ENCODE measurements at places on chromosomes 7 and 10.

GRCh38 chr10:77159538-77160110 lies 478.0 kb downstream of the KCNMA1 start:
- H3K27ac ChIP-seq = no peak overlapping the region
- H3K4me3 ChIP-seq = no peak overlapping the region
- H3K27me3 ChIP-seq = no peaks in the 10 kb centered on the region
- DNase-seq = no peak
- no peaks in the 10 kb centered on the region for H3K4me1 ChIP-seq
- no peaks in the 10 kb centered on the region for H3K36me3 ChIP-seq

DNA sequence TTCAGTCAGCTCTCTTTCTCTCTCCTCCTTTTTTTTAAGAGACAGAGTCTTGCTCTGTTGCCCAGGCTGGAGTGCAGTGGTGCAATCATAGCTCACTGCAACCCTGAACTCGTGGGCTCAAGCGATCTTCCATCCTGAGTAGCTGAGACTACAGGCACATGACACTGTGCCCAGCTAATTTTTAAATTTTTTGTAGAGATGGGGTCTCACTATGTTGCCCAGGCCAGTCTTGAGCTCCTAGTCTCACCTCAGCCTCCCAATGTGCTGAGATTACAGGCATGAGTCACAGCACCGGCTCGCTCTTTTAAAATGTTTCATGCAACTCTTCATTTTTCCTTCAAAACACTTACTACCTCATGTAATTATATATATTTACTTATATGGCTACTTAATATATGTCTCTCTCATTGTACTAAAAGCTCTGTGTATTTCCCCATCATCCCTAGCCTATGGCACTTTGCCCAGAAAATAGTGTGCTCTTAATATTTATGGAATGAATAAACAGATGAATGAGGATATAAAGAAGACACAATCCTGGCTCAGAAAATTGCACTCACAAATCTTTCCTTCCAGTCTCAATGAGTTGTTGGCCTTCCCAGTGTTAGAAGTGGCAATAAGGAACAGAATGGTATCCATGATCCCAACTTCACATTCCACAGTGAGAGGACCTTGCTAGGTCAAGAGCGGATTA lies 33.9 kb downstream of the EBLN1 start:
- H3K4me1 ChIP-seq = no peaks in the 10 kb centered on the region
- peak; percentile 8 for DNase-seq
- H3K4me3 ChIP-seq = no peak overlapping the region
- no peak overlapping the region for H3K27ac ChIP-seq
- H3K36me3 ChIP-seq = 0 out of 2 replicates have a peak, but pooled peaks cover 6% of the 10 kb centered on the region

DNA sequence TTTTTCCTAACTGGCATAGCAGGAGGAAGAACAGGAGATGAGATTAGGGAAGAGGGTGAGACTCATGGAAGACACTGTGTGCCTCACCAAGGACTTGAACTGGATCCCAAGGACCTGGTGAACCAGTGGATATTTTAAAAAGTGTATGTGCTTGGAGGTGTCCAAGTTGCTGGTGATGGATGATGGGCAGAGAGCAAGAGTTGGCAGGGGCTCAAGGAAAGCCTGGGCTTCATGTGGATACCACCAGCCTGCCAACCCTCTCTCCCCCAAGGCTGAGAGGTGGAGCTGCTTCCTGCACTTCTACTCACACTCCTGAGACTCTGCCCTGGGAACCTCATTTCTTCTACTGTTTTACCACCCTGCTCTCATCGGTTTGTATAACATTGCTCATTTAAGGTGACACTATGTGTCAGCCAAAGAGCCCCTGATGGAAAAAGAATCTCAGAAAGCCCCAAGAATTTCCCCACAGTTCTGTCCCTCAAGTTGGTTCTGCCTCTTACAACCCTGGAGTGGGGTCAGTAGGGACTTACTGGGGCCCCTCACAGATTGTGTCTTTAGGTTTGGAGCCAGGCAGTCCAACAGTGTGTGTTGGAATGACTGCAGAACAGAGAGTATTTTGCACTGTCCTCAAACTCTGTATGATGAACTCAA lies 56.2 kb upstream of the PDCD4 start:
- no peaks in the 10 kb centered on the region for H3K4me1 ChIP-seq
- H3K27ac ChIP-seq = no peak overlapping the region
- H3K27me3 ChIP-seq = no peaks in the 10 kb centered on the region
- DNase-seq = no peak
- no peak overlapping the region for H3K4me3 ChIP-seq

DNA sequence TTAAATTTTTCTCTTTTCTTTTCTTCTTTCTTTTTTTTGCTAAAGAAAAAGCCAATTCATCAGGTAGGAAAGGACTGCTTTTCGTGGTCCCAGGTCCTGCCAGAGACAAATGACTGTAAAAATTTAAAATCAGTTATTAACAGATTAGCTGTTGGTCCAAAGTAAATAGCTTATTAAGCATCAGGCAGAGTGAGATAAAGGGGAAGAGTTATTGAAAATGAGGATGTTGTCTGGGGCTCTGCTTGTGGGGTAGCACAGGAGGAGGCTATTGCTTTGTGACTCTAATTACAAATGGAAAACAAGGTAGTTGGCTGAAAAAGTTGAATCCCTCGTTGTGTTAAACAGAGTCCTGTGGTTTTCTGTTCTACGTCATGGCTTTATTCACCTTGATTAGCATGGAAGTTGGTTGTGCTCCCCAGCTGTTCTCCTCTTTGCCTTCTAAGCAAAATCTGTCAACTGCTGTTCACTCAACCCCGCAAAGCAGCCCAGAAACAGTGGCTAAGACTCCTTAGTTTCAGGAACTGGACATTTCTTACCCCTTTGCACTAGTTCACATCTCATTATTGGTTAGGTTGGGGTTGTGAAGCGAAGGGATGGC lies 128.9 kb downstream of the SNX10 start:
- DNase-seq = no peak
- H3K36me3 ChIP-seq = no peaks in the 10 kb centered on the region
- no peak overlapping the region for H3K27ac ChIP-seq
- H3K4me1 ChIP-seq = peaks cover 19% of the 10 kb centered on the region

DNA sequence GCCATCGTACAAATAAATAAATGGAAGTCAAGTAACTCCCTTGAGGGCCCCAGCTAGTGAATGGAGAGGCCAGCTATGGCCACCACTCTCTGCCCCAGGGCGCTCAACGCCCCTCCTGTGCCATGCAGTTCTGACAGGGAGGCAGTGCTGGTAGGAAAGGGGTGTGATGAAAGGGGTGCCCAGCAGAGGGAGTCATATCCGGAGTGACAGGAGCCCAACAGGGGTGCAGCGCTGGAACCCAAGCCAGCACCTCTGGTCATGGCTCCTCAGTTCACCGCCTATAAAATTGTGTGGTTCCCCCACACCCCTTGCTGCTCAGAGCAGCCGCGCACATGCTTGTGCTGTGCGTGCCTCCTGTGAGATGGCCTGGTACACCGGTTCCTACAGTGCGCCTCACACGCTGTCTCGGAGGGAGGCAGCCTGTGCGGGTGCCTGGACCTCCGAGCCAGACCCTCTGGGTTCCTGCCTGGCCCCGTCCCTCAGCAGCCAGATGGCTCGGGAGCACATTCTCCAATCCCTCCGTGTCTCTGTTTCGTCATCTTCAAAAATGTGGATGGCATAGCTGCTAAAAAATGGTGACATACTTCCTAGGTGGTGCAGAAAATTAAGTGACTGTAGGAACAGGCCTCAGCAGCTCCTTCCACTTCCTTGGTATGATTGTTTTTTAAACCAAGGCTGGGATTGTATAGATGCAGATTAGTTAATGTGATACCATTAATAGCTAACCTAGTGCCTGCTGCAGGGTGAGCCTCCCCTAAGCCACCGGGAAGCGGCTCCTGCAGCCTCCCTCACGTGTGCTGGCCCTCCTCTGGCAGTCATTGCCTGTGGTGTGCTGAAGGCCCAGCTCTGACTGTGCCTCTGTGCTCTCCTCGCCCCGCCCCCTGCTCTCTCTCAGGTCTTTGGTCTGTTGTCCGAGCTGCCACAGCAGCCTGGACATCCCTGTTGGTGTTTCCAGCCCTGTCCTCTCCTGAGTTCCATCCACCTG lies 125.8 kb downstream of the EGFR start:
- H3K4me1 ChIP-seq = no peaks in the 10 kb centered on the region
- peak; percentile 73 for DNase-seq
- H3K4me3 ChIP-seq = no peak overlapping the region

GRCh38 chr10:43931308-43931930 lies 282.7 kb upstream of the ZNF32 start:
- H3K4me1 ChIP-seq = peaks cover 10% of the 10 kb centered on the region
- H3K27ac ChIP-seq = no peak overlapping the region
- no peak for DNase-seq
- no peak overlapping the region for H3K4me3 ChIP-seq

Measured in GM23338 (cell line).